KG1 (cell line): ENCODE measurements at places on chromosomes 1 and 21.

DNA sequence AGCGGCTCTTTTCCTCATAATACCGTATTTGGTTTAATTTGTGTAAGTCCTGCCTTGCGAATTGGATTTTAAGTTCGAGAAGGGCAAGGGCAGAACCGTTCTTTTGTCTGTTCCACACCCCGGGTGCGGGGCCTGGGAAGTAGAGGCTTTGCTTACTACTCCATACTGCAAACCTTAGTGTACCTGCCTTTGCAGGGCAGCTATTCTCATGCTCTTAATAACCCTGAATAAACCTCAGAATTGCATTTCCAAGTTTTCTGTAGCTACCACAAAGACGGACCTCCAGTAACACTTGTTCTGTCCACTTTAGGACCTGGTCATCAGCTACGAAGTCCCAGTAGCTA is 657 bp upstream of the HNRNPU start:
- DNase-seq = peak; percentile 84

GRCh38 chr1:200670242-200671118 is 773 bp upstream of the DDX59 start:
- DNase-seq = peak; percentile 58

DNA sequence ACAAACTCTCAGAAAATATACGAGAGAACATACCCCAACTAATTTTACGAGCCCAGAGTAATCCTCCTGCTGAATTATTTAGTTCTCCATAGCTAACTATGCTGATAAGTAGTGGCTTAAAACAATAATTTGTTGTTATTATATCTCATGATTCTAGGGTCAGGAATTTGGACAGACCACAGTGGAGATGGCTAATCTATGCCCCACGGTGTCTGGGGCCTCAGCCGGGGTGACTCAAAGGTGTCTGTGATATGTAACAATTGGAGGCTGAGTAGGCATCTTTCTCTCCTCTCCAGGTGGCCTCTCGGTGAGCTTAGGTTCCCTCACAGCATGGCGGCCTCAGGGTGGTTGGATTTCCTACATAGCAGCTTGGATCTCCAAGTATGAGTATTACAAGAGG is 35.4 kb upstream of the FOXO6 start:
- DNase-seq = no peak

DNA sequence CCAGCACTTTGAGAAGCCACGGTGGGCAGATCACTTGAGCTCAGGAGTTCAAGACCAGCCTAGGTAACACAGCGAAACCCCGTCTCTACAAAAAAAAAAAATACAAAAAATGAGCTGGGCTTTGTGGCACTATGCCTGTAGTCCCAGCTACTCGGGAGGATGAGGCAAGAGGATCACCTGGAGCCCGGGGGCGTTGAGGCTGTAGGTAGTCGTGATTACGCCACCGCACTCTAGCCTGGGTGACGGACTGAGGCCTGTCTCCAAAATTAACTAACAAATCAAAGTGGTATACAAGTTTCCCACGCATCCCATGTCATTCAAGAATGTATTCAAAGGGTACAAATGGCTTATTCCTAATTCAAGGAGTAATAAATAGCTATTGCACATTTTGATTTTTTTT is 2.4 kb downstream of the AUNIP start:
- DNase-seq = no peak

- DNase-seq = no peak
These were observed 2.9 kb upstream of the EDN2 start for GRCh38 chr1:41487126-41488039.

- DNase-seq = no peak
These were observed 845.5 kb upstream of the ADGRL4 start for GRCh38 chr1:79852004-79852403.

GRCh38 chr1:63264161-63264560 is 58.2 kb upstream of the FOXD3 start:
- DNase-seq = no peak

DNA sequence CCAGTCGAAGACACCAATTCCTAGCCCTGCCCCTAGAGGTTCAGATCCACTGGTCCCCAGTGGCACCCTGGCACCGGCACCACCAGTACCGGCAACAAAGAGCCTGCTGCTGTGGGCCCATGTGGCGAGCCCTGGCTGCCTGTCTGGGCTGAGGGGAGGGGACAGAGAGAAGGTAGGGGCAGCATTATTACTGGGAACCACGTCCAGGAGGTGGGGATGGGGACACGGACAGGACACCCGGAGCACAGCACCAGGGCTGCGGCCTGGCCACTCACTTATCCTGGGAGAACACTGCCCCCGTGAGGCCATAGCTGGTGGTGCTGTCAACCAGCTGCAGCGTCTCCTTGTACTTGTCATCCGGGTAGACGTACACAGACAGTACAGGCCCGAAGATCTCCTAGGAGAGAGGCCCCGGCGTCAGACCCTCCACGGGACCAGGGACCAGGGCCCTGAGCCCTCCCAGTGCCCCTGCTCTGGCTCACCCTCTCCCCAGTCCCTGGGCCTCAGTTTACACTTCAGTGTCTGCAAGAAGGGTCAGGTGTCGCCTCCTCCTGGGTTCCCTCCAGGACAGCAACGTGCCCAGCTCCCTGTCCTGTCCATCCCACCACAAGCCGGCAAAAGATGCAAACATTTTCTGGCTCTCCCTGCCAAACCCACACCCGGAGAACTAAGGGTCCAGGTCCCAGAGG is 15.8 kb upstream of the TAS1R2 start:
- peak; percentile 30 for DNase-seq

DNA sequence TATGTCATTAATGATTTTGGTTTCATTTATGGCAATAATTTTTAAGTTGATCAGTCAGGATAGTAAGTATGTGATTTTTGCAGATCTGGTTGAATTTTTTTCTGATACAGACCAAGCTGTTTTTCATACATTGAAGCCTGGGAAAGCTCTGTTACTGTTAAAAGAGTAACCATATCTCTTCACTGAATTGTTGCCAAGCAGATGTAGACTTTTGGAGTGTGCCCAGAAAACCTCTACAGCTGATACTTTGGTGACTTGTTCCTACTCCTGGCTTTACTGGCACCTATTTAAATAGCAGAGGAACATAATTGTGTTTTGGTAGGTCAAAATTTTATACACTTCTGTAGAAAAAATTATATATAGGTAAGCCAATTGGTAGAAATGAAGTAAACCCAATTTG is 49.4 kb downstream of the NFIA start:
- no peak for DNase-seq

DNA sequence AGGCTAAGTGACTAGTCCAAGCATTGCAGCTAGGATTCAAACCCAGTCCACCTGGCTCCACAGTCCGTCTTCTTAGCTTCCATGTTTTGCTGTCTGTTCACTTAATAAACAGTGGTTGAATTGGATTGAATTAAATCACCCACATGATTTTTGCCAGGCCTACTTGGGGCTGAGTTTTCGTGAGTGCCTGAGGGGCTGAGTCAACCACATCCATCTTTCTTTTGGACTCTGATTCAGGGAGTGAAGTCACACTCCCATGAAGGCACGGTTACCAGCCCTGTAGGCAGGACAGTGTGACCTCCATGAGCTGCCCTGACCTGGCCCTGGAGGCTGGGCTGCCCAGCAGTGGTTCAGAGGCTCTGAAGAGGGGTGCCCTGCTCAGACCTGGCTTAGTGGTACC is 123.7 kb downstream of the ACTL8 start:
- no peak for DNase-seq

DNA sequence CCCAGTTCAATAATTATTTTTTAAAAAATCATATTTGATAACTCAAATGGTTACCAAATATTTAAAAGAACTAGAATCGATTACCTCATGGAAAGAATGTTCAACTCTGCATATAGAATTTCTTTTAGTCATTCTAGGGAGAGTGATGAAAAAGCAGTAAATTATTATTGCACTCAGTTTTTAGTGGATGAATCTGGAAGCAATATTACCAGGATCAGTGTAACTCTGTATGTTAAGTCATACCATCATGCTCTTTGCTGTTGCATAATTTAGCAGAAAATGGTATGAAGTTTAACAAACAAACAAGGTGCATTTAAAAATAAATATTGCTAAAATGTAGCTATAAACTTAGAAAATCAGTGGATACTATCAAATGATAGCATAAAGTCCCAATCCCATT is 46.1 kb upstream of the ARHGAP29 start:
- DNase-seq = no peak

DNA sequence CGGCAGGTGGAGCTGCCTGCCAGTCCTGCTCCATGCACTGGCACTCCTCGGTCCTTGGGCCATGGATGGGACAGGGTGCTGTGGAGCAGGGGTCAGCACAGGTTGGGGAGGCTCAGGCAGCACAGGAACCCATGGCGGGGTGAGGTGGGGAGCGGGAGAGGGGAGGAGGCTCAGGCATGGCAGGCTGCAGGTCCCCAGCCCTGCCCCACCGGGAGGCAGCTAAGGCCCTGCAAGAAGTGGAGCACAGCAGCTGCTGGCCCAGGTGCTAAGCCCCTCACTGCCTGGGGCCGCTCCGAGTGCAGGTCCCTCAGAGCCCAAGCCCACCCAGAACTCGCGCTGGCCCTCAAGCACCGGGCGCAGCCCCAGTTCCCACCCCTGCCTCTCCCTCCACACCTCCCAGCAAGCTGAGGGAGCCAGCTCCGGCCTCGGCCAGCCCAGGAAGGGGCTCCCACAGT is 691 bp upstream of the GBP5 start:
- DNase-seq = no peak

- peak; percentile 76 for DNase-seq
These were observed 30.1 kb upstream of the IFNAR2 start for GRCh38 chr21:33199516-33200217.

DNA sequence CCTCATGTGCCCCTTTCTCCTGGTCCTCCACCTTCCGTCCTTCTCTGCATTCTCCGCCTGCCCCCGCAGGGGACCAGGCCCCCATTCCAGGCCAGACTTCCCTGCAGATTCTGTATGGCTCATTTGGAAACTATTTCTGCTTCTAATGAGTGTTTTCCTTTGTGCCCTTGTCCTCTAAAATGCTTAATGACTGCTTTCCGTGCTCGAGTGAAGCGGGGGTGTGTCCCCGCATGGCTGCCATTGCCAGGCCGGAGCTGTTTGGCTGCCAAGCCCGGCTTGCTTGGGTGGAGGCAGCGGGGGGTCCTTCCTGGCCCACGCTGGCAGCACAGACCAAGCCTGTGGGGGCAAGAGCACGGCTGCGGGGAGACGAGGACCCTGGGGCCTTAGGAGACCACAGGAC is 299.3 kb upstream of the VAMP3 start:
- no peak for DNase-seq

DNA sequence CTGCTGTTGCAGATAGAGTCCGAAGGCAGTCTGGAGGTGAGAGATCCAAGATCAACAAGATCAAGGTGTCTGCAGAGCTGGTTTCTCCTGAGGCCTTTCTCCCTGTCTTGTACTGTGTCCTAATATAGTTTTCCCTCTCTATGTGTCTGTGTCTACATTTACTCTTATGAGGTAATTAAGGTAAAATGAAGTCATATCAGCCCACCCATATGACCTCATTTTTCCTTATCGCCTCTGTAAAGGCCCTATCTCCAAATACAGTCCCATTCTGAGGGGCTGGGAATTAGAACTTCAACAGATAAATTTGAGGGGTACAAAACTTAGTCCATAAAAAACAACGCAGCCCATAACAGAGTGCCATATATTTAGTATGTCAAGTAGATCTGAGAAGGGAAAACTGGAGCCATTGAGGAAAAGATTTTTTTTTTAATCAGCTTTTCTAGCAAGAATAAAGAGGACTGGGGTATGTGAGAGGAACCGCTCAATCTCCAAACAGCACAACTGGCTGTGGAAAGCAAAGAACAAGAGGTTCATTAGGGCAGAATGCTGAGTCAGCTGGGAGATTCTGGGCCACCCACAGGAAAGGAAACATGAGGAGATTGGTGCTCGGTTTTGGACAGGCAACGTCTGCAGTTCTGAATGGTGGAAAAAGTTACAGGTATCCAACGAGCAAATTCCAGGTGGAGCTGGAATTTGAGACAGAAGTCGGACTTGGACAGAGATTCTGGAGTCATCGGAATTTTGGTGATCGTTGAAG is 65.7 kb downstream of the MAP3K21 start:
- no peak for DNase-seq

DNA sequence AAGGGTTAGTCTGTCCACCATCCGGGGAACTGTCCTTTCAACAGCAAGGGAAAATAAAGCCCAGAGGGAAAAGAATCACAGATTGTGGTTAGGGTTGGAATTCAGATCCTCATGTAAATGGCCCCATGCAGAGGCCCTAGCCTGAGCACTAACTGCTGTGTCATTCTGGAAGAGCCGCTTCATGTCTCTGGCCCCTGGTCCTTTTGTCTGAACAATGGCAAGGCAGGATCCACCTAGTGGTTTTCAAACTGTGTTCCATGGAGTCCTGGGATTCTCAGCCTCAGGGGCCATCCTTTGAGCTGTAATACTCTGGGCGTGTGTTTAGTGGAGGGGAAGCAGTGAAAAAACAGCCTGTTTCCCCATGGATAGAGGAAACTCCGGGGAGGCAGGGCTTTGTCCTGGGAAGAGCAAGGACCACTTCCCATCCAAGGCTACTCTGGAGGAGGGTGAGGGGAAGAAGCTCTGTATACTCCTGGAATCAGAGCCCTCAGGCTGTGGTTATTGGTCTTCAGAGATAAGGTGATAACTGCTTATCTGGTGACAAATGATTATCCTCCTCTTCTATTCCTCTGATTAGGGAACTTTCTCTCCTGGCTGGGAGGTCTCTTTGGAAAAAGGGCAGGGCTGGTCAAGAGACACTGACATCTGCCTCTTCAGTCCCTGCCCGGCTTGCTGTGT is 19.2 kb downstream of the PAX7 start:
- no peak for DNase-seq

GRCh38 chr1:13617108-13617507 is 33.5 kb downstream of the PDPN start:
- no peak for DNase-seq

DNA sequence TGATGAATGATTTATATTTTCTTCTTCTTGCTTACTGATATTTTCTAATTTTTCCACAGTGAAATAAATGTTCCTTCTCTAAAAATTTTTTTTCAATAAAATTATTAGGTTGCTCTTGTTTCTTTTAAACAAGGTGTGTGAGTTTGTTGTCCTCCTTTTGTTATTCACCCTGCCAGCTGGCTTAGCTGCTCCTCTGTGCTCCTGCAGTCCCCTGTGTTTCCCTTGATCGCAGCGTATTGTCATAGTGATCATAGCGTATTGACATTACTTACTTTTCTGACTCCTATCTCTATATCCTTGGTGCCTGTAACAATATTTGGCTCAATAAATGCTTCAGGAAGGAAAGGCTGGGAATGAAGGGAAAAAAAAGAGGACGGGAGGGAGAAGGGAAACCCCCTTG is 24.9 kb upstream of the PODN start:
- DNase-seq = no peak

DNA sequence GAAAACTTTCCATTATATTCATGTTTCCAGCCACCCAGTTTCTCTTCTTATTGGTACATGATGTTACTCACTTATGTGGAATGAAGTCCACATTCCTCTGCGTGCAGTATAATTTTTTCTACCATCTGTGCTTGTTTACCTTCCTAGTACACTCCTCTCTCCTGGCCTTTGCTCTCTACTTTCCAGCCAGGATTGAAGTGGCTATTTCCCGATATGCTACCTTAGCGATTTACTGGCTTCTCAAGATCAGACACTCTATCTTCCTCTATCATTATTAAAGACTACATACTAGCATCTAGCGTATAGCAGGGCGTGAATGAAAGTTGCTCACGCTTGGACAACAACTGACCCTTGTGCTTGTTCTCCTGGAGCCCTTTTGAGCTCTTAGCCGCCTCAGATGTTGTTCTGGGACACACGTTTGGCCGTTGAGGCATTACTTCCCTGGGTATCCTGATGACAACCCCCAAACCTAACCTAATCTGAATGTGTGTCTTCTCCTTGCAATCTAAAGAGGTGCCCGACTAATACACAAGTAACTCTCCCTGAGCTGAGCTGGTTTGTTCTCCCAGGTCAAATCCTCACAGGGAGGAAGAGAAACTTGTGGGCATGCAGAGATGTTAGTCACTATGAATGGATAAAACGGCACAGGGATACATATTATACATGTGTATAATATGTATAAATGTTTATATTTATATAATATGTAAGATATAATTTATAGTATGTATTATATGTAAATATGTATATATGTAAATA is 13.4 kb upstream of the MTARC2 start:
- DNase-seq = no peak
